Renal pelvis (tissue), 12 donors: ENCODE measurements at places on chromosomes 6 and 20. TPM values are rescaled to one million over a fixed set of nuclear protein-coding genes. Genes with fewer than 3 reads are reported as not detected.

GRCh38 chr6:144036064-144036834 is 28.2 kb upstream of the PLAGL1 start:
- no peak for DNase-seq

Gene FNDC1
- 9.7 TPM for polyA plus RNA-seq

DNA sequence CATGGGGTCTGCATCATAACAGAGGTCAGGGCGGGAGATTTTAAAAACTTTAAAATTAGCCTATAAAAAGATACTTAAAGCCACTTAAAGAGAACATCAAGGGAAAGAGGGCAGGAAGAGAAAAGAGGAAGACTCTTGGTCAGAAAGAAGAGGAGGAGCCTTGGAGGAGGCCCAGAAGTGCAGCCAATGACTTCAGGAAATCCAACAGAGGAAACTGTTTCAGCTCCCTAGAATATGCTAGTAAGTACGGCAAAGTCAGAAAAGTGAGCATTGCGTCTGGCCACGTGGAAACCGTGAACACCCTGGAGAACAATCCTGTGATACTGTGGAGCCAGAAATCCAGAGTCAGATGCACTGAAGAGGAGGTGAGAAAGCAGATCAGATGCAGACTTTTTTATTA is 22.5 kb upstream of the NHSL1 start:
- DNase-seq, result no peak

Gene FOXC1
- polyA plus RNA-seq, result 76.7 TPM

Gene PRPH2
- 2.3 TPM for polyA plus RNA-seq

- DNase-seq, result no peak
Observed at GRCh38 chr20:47612670-47613069, 111.0 kb downstream of the NCOA3 start.

- no peak for DNase-seq
Observed at GRCh38 chr6:36104836-36105235, 25.5 kb upstream of the MAPK13 start.

- DNase-seq, result no peak
Observed at GRCh38 chr6:156880913-156881312, 103.7 kb downstream of the ARID1B start.

DNA sequence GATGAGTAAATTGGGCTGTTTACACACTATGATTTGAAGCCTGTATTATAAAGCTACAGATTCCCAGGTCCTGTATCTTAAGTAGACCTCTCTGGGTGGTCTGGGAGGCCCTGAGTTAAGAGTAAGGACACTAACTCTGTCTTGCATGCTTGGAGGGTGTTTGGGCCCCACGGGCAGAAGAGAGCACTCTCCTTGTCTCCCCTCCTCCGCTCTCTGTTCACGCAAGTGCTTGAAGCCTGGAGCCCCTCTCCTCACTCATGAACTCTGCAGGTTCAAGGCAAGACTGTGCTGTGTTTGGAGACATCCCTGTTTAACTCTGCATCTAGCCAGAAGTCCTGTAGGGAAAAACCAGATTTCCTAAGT is 154.0 kb downstream of the ZDHHC14 start:
- no peak for DNase-seq

- DNase-seq, result no peak
Observed at GRCh38 chr6:33211666-33212422, 3.5 kb downstream of the RING1 start.

Gene DYNLT2
- 9.7 TPM for polyA plus RNA-seq

Gene SLPI
- 0.28 TPM for polyA plus RNA-seq

DNA sequence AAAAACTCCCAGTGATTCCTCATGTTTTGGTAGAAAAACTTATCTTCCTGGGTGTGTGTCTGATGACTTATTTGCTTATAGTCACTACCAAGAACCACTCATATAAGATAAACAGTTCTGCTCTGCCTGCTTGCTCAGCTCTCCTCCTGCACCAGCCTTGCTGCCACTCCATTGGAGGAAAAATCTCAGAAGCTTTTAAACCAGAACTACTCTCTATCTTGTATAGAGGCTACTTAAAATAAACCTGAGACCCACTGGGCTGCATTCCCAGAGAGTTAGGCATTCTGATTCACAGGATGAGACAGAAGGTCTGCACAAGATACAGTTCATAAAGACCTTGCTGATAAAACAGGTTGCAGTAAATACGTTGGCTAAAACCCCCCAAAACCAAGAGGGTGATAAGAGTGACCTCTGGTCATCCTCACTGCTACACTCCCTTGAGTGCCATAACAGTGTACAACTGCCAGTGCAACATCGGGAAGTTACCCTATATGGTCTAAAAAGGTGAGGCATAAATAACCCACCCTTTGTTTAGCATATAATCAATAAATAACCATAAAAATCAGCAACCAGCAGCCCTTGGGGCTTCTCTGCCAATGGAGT is 728.3 kb downstream of the EPHA7 start:
- no peak for DNase-seq
